ENCODE measurements at places on chromosomes 13 and 19.
A peak's percentile ranks its signal among the peaks of the same experiment; 100 is the strongest.

DNA sequence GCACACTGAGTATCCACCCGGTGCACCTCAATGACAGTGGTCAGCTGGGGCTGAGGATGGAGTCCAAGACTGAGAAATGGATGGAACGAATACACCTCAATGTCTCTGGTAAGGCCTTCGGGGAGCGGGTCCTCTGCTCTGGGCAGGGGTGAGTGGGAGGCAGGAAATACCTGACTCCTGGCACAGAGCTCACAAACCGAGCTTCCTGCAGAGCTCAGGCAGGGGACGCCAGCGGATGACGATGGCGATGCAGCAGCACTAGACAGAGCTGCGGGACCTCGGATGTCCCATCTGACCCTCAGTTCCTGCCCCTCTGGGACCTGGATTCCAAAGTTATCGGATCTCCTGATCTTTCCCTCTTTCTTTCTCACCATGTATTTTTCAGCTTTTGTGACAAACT lies 3.8 kb downstream of the CD22 start:
- H3K4me3 ChIP-seq, result no peak overlapping the region
- DNase-seq, result no peak
- no peaks in the 10 kb centered on the region for H3K27me3 ChIP-seq

- no peak for DNase-seq
- H3K27me3 ChIP-seq, result no peaks in the 10 kb centered on the region
- H3K27ac ChIP-seq, result no peak overlapping the region
- no peaks in the 10 kb centered on the region for H3K4me1 ChIP-seq
Observed at GRCh38 chr13:22220151-22221135, 549.6 kb downstream of the FGF9 start.

GRCh38 chr13:105806628-105806920 lies 728.9 kb downstream of the EFNB2 start:
- DNase-seq, result no peak
- no peaks in the 10 kb centered on the region for H3K36me3 ChIP-seq
- H3K27me3 ChIP-seq, result no peaks in the 10 kb centered on the region
- H3K27ac ChIP-seq, result no peak overlapping the region
- H3K4me1 ChIP-seq, result no peaks in the 10 kb centered on the region
- H3K4me3 ChIP-seq, result no peak overlapping the region

GRCh38 chr13:111122056-111122455 lies 6.9 kb downstream of the ARHGEF7 start:
- H3K27me3 ChIP-seq, result no peaks in the 10 kb centered on the region
- no peak for DNase-seq
- no peaks in the 10 kb centered on the region for H3K36me3 ChIP-seq
- no peaks in the 10 kb centered on the region for H3K4me1 ChIP-seq
- H3K27ac ChIP-seq, result no peak overlapping the region

GRCh38 chr19:29923653-29924052 lies 18.4 kb upstream of the URI1 start:
- no peaks in the 10 kb centered on the region for H3K4me1 ChIP-seq
- DNase-seq, result no peak
- H3K27me3 ChIP-seq, result no peaks in the 10 kb centered on the region
- no peak overlapping the region for H3K27ac ChIP-seq
- no peaks in the 10 kb centered on the region for H3K36me3 ChIP-seq

GRCh38 chr13:46801858-46802257 lies 4.9 kb upstream of the ESD start:
- H3K4me1 ChIP-seq, result peaks cover 6% of the 10 kb centered on the region
- no peak overlapping the region for H3K27ac ChIP-seq
- H3K36me3 ChIP-seq, result no peaks in the 10 kb centered on the region

DNA sequence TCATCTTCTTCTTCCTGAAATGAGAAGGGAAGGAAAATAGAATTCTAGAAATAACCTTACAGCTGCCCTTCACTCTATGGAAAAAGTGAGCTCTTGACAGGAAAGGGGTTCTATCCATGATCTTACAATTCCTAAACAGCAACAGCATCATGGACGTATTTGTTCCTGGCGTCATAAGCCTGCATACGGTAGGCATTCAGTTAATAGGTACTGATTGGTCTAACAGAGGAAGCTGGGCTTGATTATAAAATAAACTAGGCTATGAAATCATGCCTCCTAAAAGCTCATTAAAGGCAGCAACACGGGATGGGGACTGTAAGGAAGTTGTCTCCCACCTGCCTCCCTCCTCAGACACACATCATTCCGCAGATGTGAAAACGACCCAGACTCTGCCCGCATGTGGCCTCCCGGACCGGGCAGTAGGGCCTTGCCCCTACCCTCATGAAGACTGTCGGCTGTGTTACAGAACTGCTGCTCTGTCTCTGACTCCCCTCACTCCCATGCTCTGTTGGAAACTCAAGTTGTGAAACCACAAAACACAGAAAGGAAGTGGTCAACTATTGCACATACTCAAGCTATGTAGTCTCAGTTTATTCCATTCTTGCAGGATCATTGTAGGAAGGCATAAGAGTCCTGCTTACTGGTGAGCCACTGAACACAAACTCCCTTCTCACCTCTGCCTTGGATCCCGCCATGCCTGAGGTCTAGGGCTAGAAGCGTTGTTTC lies 129.8 kb downstream of the DLEU7 start:
- no peaks in the 10 kb centered on the region for H3K27me3 ChIP-seq
- DNase-seq, result no peak
- no peak overlapping the region for H3K4me3 ChIP-seq
- H3K36me3 ChIP-seq, result no peaks in the 10 kb centered on the region
- H3K27ac ChIP-seq, result no peak overlapping the region

DNA sequence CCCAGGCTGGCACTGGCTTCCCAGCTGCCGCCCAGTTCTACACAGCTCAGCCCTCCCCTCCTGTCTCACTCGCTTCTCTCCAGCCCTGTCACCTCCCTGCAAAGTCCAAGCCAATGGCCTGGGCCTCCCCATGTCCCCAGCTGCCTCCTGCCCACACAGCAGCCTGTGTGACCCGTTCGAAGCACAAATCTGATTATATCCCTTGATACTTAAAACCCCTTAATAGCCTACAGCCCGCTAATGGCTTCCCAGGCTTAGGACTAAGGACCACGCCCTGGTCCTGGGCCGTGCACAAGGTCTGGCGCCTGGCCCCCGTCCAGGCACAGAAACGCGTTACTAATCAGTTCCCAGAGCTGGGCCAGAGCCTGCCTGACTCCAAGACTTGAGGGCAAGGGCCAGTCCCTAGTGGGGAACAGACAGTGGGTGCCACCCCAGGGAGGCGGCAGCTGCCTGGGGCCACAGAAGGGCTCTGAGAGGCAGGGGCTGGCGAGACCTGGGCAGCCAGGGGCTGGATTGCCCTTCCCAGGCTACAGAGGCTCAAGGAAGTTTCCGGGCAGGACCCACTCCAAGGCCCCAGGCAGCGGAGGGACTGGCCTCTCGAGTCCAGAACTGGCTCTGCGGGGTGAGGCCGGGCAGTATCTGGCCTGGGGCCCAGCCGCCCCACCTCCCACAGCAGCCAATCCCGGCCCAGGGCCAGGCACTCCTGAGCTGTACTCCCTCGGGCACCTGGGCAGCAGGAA lies 10.4 kb downstream of the XAB2 start:
- no peaks in the 10 kb centered on the region for H3K27me3 ChIP-seq
- no peak overlapping the region for H3K27ac ChIP-seq
- H3K36me3 ChIP-seq, result no peaks in the 10 kb centered on the region
- no peak overlapping the region for H3K4me3 ChIP-seq

- no peaks in the 10 kb centered on the region for H3K27me3 ChIP-seq
- no peaks in the 10 kb centered on the region for H3K36me3 ChIP-seq
- H3K4me3 ChIP-seq, result no peak overlapping the region
- H3K4me1 ChIP-seq, result no peaks in the 10 kb centered on the region
- no peak for DNase-seq
Observed at GRCh38 chr13:112366907-112367646, 9.1 kb upstream of the SPACA7 start.

GRCh38 chr19:13091400-13092157 lies 11.1 kb downstream of the LYL1 start:
- H3K4me1 ChIP-seq, result peaks cover 49% of the 10 kb centered on the region
- DNase-seq, result peak; percentile 88
- H3K4me3 ChIP-seq, result no peak overlapping the region
- H3K36me3 ChIP-seq, result no peaks in the 10 kb centered on the region

DNA sequence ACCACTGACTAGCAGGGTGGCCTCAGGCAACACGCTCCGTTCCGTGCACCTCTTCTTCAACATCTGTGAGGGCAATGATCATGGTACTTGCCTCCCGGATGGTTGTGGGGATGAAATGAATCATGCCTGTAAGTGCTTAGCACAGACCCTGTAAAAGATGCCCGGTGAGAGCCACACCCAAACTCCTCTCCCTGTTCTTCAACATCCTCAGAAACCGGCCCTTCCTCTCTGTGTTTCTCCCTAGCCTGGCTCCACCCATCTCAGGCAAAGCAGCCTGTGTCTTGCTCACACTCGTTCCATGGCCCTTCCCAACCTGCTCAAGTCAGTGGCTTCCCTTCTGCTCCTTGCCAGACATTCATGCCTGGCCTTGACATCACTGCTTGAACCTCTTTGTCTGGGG lies 5.8 kb upstream of the DMKN start:
- no peak for DNase-seq
- no peaks in the 10 kb centered on the region for H3K27me3 ChIP-seq
- H3K4me1 ChIP-seq, result no peaks in the 10 kb centered on the region
- no peaks in the 10 kb centered on the region for H3K36me3 ChIP-seq
- H3K4me3 ChIP-seq, result no peak overlapping the region

DNA sequence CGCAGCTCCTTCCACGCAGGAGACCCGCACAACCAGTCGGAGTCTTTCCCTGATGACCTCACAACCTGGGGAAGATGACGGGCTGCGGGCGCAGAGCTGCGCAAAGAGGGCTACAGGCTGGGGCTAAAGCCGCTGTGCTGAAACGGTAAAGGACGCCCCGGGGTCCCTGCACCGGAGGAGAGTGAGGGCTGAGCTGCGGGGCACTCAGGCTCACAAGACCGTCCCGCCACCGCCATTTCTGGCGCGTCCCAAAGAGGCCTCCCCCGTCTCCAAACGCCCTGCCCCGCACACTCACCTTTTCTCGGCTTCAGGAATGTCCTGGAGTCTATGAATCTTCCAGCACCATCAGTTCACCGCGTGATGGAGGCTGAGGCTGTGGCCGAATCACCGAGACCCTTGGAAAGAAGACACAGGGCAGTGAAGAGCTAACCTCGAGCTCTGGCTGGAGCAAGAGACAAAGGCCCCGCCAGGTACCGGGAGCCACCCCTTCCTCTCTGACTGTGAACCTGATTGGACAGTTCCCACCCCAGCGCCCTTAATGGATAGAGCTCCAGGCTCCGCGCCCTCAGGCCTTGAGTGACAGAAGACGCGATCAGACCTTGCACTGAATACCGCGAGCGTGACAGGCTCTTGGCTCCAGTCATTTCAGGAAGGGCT lies 41.8 kb upstream of the ZNF429 start:
- H3K4me1 ChIP-seq, result no peaks in the 10 kb centered on the region
- no peaks in the 10 kb centered on the region for H3K36me3 ChIP-seq

GRCh38 chr19:3809881-3810707 lies 23.9 kb upstream of the MATK start:
- no peak for DNase-seq
- no peaks in the 10 kb centered on the region for H3K27me3 ChIP-seq
- no peaks in the 10 kb centered on the region for H3K4me1 ChIP-seq

DNA sequence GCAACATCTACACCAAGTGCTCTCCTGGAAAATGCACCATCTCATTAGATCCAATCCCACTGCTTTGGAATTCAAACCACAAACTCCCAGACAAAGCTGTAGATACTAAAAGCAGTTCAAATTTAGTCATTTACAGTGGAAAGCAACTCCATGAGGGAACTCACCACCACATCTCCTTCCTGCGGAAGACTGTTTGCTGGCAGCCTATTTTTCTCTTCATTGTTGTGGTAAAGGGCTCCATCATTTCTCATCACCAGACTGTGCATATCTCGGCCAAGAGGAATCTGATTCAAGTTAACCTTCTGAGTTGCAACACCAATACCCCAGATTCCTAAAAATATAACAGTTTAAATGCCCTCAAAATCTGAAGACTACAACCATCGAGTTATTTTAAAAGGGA lies 8.4 kb downstream of the SPRYD7 start:
- no peak overlapping the region for H3K4me3 ChIP-seq
- no peaks in the 10 kb centered on the region for H3K36me3 ChIP-seq
- DNase-seq, result no peak
- no peaks in the 10 kb centered on the region for H3K4me1 ChIP-seq
